ENCODE measurements at places on chromosomes 7 and 10.

DNA sequence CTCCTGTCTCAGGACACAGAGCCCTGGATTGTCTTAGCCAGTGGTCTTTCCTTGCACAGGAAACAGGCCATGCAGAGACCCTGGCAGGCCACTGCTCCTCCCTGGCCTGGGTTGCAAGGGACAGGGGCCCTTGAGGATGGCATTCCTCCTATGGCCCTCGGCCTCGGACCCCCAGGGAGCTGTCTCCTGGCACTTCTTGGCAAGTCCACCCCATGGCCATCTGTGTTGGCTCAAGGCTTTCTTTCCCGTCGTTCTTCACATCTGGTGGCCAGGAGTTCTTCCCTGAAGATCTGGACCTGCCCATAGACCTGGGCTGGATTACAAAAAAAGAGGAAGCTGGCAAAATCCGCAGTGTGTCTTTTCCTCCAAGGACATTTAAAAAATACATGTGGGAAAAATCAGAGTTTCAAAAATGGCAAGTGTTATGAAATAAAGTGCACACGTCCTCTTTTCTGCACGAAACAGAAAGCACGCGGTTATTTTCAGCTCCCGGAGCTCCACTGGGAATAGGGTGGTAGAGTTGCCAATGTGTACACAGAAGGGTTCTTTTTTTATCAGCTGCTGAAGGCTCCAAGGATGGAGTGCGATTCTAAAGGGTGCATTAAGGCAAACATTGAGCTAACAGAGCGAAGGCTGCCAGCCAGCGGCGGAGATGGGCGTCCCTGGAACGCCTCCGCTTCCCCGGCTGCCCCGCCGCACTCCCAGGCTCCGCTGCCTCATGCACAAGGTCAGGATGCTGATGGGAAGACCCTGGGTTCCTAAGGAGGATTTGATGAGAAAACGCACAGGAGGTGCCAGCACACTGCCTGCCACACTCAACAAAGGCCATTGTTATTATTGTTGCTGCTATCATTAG lies 62.8 kb upstream of the FAM20C start:
- no peak for DNase-seq

DNA sequence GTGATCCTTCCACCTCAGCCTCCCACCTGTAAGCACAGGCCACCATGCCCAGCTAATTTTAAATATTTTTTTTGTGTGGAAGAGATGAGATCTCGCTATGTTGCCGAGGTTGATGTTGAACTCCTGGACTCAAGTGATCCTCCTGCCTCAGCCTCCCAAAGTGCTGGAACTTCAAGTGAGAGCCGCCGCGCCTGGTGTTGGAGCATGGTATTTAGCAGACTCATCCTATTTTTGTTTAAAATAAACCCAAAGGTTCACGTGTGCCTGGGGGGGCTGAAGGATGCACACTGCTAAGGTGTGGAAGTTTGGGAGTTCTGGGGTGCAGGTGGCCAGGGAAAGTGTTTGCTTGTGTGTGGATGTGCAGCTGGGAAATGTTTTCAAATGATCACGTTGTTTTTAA lies 18.1 kb downstream of the PDGFA start:
- no peak for DNase-seq

DNA sequence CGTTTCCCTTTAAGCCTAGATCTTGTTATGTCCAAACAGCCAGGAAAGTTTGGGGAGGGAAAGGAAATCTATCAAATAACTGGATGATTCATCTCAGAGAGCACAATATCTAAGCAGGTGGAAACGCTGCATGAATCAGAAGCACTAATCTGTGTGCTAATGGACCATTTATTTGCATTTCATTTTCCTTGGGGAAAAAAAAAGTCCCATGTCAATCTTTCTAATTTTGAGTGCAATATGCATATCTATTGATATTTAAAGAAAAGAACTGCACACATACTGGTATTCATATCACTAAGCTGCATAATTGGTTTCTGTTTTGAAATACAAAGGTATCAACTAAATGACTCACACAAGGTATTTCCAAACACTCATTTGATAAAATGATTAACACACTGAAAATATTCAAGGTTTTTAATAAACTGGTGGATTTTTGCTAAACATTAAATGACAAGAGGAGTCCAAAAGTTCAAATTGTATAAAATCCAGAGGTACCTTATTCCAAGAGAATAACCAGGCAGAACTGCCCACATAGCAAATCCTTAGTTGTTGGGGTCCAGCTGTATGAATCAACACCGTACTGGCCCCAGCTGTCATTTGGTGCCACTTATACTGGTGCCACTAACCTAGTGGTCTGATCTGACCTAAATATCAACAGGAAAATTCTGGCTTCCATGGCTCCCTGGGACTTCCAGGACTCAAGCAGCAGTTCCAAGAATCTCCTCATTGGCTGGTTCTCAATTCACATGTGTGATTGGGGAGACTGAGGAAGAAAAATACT lies 122.2 kb upstream of the SP4 start:
- no peak for DNase-seq

GRCh38 chr10:132011445-132011844 lies 29.7 kb upstream of the BNIP3 start:
- no peak for DNase-seq

DNA sequence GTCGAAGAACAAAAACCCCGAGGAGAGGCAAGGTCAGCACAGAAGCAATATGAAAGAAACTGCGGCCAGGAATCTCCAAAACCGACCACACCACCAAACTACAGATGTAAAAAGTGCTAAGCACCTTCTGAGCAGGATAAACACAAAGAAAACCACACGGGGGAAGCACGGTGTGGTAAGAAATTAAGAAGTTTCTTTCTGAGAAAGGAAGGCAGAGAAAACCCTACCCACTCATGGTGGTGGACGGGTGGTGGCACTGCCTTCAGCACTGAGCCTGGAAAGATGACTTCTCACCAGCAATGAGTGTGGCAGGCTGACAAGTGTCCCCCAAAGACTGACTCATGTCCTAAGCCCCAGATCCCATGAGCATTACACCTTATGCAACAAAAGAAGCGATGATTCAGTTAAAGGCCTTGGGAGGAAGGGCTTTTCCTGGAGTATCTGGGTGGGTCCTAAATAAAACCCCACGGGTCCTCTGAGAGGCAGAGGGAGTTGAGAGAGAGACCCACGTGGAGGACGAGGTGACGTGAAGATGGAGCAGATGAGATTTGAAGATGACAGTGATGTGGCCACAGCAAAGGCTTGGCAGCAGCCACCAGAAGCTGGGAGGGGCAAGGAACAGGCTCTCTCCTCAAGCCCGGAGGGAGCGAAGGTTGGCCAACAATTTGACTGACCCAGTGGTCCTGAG lies 124.9 kb downstream of the DLG5 start:
- DNase-seq, result no peak

DNA sequence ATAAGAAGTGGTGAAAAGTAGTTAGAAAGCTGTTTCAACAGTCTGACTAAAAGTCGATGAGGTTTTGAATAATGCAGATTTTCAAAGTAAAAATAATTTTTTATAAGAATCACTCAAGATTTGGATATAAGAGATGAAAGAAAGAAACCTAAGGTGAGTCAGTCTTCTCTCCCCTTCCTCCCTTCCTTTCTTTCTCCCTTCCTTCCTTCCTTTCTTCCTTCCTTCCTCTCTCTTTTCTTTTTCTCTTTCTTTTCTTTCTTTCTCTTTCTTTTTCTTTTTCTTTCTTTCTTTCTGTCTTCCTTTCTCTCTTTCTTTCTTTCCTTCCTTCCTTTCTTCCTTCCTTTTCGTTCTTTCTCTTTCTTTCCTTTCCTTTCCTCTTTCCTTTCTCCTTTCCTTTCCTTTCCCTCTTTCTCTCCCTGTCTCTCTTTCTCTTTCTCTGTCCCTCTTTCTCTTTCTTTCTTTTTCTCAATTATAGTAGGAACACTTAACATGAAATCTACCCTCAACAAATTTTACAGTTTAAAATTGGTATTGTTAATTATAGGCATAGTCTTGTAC lies 308.6 kb downstream of the ARL4A start:
- DNase-seq, result no peak

DNA sequence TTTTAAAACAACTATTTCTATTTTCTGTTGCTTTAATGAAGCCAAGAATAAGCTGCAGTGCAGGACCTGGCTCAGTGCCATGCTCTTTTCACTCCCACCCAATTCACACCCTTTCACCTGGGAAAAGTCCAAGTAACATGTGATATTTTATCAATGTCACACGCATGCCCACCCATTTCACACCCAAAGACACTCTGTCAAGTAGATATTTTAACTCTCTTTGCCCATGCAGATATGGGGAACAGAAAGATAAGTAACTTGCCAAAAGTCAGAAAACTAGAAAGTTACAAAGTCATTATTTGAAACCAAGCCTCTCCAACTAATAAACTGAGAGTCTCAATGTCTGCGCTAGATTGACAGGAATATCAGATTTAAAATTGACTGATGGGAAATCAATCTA lies 706.7 kb upstream of the PHF14 start:
- no peak for DNase-seq

- DNase-seq, result no peak
Observed at GRCh38 chr7:2525658-2526630, 6.4 kb downstream of the LFNG start.

GRCh38 chr10:110153396-110153795 lies 54.0 kb upstream of the MXI1 start:
- DNase-seq, result no peak

GRCh38 chr10:14299556-14299955 lies 31.2 kb downstream of the FRMD4A start:
- no peak for DNase-seq

DNA sequence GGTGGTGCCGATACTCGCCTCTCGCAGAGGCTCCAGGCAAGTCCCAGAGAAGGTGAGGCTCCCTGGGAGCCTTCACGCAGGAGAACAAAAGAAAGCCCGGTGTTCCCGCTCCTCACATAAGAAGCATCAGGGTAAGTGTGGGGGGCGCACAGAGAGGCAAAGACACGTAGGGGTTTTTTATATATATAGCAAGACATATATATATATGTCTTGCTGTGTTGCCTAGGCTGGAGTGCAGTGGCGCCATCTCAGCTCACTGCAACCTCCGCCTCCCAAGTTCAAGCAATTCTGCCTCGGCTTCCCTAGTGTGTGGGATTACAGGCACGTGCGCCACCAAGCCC lies 61.3 kb downstream of the PDIA4 start:
- no peak for DNase-seq

DNA sequence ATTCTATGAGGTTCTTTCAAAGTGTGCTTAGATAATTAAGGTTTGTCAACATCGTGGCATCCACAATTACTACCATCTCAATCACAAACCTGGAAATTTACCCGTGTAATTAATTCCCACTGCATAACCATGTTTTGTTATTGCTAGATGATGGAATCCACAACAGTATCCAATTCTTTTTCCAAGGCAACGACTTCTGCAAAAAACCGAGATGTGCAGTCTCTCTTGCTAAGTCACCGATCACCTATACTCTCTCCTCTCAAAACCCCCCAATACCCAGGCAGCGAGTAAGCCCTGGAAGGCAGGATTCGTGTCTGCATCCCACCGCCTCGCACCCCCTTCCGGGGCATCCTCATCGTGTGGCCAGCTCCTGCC lies 678 bp upstream of the EIF4H start:
- no peak for DNase-seq

DNA sequence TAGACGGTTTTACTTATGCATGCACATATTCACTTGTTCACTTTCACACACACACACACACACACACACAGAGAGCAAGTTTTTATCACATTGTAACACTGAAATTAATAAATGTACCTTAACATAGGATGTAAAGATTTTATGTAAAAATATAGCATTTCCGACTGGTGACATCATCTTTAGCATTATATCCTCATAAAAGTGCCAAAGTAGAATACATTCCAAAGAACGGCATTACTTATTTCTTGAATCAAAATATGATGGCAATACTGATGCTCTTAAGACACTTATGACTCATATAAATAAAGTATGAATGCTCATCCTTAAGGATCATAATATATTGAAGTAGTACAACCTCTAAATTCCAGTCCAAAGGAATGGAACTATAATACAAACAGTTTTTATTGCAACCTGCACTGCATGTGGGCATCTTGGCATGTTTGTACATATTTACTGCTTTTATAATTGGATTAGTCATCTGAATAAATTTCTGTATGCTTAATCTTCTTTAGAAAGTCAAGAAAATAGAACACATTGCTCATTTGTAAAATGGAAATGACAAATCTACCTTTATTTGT lies 290.0 kb upstream of the SEMA3A start:
- DNase-seq, result no peak

DNA sequence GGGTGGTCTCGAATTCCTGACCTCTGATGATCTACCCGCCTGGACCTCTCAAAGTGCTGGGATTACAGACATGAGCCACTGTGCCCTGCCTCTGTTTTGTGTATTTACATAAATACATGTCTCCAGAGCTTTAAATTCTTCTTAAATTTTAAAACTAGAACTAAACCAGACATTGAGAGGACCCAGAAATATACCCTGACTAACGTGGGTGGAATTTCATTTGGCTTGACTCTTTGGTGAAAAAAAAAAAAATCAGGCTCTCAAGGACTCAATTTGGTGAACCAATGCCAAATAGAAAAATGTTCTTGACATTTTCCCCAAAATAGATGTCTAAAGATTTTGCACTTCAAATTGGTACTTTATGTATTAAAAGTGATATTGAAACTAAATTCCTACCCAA lies 16.6 kb upstream of the FAS start:
- DNase-seq, result no peak

DNA sequence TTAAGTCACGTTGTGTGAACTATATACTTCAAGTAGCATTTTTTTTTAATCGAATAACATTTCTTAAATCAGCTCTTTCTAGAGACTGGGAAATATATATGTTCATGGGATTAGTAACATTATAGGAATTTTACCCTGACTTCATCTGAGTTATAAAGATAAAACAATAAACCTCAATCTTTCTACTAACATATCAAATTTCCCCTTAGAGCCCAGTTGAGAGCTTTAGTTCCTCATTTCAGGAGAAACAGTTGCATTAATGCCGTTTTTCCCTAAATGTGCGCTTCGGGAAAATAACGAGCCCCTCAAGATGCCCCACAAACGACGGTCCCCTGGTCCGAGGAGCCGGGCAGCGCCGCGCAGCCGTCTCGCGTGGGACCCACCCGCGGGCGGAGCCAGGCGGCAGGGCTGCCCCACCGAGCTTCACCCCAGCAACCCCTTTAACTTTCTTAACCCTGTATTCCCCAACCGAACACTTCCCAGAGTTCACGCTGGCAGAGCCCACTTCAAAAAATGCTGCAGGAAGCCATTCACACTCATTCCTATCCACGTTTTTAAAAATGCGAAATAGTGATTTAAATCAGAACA lies 152.5 kb upstream of the YAE1 start:
- no peak for DNase-seq

GRCh38 chr10:77371421-77371820 lies 266.2 kb downstream of the KCNMA1 start:
- no peak for DNase-seq

Data from stimulated activated CD4-positive, alpha-beta T cell treated with anti-CD3 and anti-CD28 coated beads, TNF-alpha, amount 100 ng/mL, for 4 hours (primary cell).